Stimulated activated CD4-positive, alpha-beta T cell treated with anti-CD3 and anti-CD28 coated beads, Interleukin-2, amount 100 ng/mL, for 24 hours (primary cell): ENCODE measurements at places on chromosomes 13 and 19.

GRCh38 chr19:57321751-57322150 is 1.5 kb downstream of the ZNF543 start:
- no peak for DNase-seq

- DNase-seq = no peak
Observed at GRCh38 chr13:20080377-20081164, 80.3 kb downstream of the GJA3 start.

GRCh38 chr13:111944171-111944583 is 122.8 kb upstream of the SOX1 start:
- DNase-seq = no peak

GRCh38 chr19:45153339-45154063 is 7.3 kb downstream of the NKPD1 start:
- peak; percentile 37 for DNase-seq

DNA sequence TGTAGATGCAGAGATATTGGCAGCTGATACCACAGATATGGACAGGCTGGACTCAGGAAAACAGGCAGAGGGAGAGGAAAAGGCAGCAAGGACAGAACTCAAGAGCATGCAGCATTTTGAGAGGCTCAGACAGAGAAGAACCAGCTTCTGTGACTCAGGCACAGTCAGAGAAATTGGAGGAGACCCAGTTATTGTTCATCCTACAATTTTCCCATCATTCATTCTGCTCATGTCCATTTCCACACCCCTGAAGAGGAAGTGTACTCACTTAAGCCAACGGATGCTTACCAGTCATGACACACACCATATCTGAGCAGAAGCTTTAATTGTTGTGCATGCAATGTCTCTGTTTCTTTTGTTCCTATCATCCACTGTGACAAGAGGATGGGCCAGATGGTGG is 359.8 kb upstream of the HTR2A start:
- no peak for DNase-seq
